ENCODE measurements at places on chromosomes 1 and 21.

- DNase-seq, result no peak
Observed at GRCh38 chr1:239854922-239855321, 236.8 kb upstream of the FMN2 start.

GRCh38 chr1:227072991-227073390 lies 132.9 kb downstream of the COQ8A start:
- no peak for DNase-seq

DNA sequence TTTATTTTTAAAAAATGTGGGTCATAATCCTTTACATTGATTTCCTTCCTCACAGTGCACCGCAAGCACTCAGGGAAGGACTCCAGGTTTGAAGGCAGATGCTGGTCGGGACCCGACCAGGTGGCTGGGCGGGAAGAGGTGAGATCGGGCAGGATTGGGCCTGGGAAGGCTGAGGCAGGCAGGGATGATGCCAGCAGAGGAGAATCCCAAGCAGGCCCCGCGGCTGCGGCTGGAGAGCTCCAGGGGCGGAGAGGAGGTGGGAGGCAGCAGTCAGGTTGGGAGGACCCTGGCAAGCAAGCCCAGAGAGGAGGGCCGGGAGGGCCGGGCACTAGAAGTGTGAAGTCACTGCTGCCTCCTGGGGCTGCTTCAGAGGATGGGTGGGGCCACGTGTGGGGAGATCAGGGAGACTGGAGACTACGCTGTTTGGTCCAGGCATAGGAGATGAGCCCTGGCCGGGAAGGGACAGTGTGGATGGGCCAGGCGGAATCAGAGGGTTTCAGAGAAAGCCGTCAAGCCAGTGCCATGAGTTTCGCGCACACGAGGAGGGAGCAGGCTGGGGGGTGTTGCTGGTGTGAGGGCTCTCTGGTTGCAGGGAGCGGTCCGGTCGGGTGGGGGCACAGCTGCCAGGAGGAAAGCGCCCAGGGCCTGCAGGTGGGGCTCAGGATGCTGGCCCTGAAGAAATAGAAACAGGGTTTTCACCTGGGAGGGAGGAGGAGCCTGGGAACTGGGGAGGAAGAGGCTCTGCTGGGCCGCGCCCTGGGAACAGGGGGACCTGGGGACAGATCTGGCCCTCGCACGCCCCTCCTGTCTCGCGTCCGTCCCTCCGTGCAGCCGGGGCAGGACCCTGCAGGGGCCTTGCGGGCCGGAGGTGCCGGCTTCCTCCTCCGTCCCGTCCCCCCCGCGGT lies 888 bp upstream of the COL18A1 start:
- DNase-seq, result no peak

DNA sequence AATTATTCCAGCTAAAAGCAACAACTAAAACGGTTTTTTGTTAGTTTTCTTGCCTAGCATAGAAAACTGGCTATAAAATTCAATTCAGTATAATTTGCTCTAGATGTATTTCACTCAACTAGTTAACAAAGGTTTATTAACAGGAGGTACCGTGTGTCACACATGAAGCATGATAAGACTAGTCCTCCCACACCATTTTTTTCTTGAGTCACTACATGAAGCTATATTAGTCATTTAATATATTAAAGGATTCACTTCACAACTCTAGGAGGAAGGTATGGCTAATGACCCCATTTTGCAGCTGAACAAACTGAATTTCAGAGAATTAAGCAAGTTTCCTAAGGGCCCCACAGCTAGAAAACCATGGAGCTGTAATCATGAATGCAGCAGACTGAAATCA lies 307.8 kb upstream of the USP25 start:
- no peak for DNase-seq

GRCh38 chr1:154158307-154159125 lies 3.6 kb upstream of the NUP210L start:
- DNase-seq, result no peak

- no peak for DNase-seq
Observed at GRCh38 chr1:98104289-98104688, 183.5 kb upstream of the DPYD start.

DNA sequence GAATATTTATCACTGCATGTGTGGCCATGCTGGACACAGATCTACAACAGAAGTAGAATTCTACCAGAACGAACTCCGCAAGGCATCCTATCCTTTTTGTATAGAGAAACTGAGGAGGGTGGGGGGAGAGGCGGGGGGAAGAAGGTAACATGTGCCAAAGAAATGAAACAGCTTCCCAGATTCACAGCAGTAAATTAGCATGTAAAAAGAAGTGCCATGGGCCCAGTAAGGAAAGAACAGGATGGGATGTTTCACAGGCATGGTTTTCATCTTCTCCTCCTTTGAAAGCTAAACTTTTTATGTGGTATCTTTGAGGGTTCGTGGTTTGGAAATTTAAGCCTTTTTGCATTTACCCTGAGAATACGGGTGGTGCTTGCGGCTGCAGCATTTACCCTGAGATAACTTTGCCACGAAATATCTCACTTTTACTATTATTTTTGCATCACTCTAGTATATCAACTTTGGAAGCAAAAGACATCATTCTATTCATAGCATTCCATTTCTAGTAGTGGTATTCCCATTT lies 168.9 kb downstream of the TPR start:
- no peak for DNase-seq

- no peak for DNase-seq
Observed at GRCh38 chr1:214310777-214311690, 30.1 kb downstream of the SMYD2 start.

DNA sequence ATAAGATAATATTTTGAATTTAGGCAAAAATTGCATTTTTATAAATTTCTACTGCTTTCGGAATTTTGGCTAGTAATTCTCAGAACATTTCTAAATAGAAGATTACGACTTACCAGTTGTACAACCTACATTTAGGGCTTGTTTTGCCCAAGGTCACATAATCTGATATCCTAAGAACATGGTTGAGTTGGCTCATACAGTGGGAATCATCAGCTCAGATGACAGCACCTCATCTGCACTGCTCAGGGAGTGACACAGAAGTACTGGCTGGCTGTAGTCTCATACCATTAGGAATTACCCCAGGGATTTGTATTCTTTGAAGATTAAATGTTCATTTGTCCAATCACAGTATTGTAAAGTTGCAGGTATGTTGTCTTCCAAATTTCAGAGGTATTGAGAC lies 217.6 kb downstream of the ADGRL2 start:
- DNase-seq, result no peak
